ENCODE measurements at places on chromosomes 16 and 17.

- DNase-seq = no peak
Measured at GRCh38 chr16:66220702-66221101, 145.8 kb upstream of the CDH5 start.

DNA sequence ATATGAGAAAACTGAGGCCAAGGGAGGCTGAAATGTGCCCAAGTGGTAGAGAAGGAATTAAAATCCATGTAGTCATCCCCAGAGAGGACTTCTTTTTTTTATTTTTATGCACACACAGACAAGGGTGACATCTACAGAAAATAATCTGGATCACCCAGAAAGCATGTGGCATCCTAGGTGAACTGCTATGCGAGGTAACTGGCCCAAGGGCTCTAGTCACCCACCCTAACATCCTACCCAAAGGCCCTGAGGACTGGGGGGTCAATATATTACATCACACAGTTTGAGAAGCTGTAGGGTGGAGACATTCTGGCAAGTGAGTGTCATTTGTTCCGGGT is 23.3 kb downstream of the TEX14 start:
- no peak for DNase-seq

DNA sequence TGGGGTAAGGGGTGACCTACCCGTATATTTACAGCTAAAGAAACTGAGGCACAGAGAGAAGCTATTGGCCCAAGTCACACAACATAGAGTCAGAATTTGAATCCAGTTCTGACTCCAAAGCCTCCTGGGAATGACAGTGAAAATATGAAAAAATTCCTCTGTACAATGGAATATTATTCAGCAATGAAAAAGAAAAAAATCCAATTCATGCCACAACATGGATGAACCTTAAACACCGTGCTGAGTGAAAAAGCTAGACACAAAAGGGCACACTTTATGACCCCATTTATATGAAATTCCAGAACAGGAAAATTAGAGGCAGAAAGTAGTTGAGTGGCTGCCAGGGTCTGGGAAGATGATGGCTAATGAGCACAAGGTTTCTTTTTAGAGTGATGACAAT is 75.4 kb downstream of the LITAF start:
- no peak for DNase-seq

DNA sequence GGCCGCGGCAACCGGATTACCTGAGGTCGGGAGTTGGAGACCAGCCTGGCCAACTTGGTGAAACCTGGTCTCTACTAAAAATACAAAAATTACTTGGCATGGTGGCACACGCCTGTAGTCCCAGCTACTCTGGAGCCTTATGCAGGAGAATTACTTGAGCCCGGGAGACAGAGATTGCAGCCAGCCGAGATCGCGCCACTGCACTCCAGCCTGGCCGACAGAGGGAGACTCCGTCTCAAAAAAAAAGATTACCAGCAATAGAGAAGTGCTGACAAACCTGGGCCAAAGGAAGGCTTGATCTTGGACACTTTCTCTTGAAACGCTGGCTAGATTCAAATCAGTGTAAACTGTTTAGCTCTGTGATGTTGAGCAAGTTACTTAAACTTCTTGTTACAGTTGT is 4.3 kb downstream of the MT1H start:
- no peak for DNase-seq

DNA sequence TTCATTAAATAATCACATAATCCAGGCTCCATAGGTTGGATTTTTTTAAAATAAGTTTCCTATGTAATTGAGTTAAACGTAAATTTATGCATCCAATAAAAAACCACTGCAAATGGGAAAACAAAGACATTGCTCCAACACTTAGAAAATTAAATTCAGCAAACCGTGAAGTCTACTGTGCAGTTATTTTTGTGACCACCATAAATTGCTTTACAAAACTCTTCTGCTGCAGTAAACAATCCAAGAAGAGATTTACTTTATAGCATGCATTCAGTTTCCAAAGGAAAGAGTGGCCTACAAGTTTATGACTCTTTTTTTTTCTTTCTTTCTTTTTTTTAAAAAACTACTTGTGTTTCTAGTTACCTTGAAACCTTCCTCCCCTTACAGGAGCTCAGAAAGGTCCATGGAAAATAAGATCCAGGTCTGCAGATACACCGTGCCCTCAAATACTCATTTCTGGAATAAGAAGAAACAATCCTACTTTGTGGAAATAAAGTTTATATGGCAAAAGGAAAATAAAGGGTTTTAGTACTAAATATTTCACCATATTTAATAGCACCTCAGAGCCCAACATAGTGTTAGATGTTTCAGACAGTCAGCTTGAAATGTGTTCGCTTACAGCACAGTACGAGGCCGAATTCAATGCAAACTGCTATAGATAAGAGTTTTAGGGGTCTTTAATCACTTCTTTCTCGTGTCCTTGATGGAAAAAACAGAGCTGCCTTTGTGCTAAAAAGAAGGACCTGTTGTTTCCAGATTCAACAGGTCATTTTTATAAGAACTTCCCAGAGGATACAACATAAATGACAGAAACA is 3.2 kb downstream of the HS3ST3A1 start:
- DNase-seq = no peak

GRCh38 chr16:12471383-12471782 is 332.3 kb downstream of the CPPED1 start:
- DNase-seq = no peak

DNA sequence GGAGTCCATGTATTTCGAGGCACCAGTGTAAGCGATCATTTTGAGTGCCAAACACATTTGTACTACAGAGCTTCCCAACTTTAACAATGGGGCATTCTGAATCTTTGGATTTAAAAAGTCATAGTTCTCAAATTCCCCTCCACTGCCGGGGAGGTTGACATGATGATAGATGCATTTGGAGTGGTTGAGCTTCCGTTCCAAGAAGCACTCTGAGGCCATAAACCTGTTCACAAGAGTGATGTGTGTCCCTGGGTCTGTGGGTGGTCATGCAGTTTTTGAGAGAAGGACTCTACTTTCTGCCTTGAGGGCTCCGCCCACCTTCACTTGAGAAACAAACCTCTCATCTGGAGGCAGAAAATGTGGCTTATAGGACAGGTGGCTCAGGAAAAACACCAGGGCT is 43.7 kb downstream of the IRX5 start:
- DNase-seq = no peak
